NCI-H69 (cell line): ENCODE measurements at places on chromosomes 3 and 15.
A peak's percentile ranks its signal among the peaks of the same experiment; 100 is the strongest.

DNA sequence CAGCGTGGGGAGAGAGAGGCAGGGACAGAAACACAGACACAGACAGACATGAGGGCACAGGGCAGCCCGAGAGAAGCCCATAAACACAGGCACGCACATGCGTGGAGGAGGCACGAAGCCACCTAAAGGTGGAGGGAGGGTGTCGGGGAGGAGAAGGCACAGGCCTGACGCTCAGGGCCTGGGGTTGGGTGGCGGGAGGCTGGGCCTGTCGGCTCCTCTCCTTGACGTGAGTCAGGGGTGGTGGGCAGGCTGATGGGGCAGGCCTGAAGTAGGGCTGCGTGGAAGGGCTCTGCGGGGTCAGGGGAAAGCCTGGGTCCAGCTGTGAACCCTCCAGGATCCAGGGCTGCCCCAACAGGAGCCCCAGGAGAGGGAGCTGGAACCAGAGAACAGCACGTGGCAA lies 74.2 kb downstream of the EPHB3 start:
- DNase-seq: no peak

DNA sequence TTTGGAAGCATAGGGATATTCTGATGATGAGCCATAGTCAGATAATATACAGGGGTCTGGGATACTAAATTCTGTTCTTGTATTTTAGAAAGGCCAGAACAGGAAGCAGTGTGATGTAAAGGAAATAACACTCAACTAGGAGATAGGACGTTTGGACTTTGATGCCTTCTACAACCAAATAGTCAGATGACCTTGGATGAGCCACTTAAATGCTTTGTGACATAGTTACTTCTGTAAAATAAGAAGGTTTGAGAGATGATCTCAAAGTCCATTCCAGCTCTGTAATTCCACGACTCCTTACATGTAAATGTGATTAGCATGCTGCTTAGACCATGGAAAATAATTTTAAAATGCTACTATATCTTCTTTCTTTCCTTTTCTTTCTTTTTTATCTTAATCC lies 29.5 kb upstream of the CCDC54 start:
- DNase-seq: no peak

- DNase-seq: peak; percentile 85
Measured at GRCh38 chr15:63348392-63348791, 33.3 kb downstream of the CA12 start.

GRCh38 chr3:45145681-45146614 lies at the start of gene CDCP1:
TSS of gene CDCP1 (minus strand) at chr3:45146378. CDS start at chr3:45146287, 91 bp downstream.
- peak; percentile 83 for DNase-seq

DNA sequence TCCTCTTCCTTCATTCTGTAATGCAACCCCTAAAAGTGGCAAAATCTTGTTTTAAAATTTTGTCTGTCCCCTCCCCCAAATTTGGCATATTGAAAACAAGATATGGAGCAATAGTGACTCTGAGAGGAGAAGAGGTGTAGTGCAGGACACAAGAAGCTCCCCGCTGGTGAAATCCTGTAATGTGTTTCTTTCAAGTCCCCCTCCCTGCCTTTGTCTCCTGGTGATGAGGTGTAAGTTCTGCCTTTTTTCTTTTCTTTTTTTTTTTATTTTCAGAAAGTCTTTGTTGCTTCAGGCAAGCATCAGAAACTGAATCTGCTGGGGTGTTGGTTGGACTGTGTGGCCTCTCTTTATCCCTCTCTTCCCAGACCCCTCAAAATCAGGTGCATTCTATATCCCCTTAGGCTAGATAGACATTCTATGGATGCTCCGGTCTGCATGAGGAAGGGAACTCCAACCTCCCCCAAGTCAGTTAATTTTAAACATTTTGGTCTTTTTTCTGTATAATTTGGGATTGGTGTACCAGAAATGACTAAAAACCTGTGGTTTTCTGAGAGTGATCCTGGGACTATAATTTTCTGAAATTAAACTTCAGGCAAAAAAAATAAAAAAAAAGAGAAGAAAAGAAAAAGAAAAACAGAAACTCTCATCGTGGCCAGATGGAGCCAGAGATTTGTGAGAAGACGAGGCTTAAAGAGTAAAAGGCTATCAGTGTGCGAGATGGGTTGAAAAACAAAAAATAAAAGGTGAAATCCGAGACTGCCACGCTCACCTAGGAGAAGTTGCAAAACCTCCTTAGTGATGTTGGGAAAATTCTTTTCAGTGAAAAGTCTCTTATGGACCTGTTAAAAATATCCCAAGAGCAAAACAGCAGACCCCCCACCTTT lies 21.4 kb downstream of the ACKR2 start:
- peak; percentile 86 for DNase-seq

- peak; percentile 38 for DNase-seq
Measured at GRCh38 chr15:29678504-29679034, 143.7 kb downstream of the TJP1 start.

- no peak for DNase-seq
Measured at GRCh38 chr15:33964665-33965040, 3.6 kb upstream of the CHRM5 start.

GRCh38 chr15:73688455-73688854 lies 4.3 kb downstream of the CD276 start:
- no peak for DNase-seq

GRCh38 chr3:177147790-177148189 lies 49.5 kb downstream of the TBL1XR1 start:
- DNase-seq: no peak

DNA sequence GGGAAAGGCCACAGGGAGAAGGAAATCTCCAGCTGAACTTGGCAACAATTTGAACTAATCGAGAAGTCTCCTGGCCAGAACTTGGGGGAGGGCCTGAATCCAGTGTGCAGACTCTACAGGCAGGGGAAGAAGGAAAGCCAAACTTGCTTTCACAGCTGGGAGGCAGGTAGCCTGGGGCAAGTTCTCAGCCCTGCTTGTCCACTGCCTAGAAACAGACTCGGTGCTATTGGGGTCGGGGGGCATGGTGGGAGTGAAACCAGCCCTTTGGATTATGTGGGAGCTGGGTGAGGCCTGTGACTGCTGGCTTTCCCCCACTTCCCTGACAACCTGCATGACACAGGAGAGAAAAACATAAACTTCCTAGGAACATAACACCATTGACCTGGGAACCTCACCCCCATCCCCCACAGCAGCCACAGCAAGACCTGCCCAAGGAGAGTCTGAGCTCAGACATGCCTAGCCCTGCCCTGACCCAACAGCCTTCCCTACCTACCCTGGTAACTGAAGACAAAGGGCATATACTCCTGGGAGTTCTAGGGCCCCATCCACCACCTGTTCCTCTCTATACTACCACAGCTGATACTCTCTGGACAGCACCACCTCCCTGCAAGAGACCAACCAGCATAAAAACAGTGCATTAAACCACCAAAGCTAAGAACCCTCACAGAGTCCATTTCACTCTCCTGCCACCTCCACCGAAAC lies 103.7 kb upstream of the MNS1 start:
- DNase-seq: peak; percentile 70

- DNase-seq: no peak
Measured at GRCh38 chr3:75894234-75894633, 108.9 kb upstream of the ZNF717 start.

DNA sequence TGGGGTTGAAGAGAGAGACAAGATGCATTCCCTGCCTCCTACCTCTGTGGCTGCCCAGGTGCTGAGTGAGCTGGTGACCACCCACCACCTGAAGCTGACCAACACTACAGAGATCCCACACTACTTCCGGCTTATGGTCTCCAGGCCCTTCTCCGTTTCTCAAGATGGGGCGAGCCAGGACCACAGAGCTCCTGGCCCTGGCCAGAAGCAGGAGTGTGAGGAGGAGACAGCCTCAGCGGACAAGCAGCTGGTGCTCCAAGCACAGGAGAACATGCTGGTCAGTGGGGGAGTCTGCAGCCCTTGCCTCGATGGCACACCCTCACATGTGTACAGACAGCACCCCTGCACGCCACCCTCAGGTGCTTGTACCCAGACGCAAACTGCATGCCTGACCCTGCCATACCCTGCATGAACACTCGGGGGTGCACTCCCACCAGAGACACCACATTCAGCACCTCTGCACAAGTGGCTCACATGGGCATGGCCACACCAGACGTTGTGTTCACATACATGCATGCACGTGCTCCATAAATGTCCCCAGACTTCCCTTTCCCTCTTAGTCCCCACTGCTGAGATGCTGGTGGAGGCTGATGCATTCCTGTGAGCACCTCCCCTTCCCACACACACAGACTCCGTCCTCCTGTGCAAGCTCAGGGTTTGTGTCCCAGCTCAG lies 19.0 kb downstream of the ACAA1 start:
- peak; percentile 52 for DNase-seq

DNA sequence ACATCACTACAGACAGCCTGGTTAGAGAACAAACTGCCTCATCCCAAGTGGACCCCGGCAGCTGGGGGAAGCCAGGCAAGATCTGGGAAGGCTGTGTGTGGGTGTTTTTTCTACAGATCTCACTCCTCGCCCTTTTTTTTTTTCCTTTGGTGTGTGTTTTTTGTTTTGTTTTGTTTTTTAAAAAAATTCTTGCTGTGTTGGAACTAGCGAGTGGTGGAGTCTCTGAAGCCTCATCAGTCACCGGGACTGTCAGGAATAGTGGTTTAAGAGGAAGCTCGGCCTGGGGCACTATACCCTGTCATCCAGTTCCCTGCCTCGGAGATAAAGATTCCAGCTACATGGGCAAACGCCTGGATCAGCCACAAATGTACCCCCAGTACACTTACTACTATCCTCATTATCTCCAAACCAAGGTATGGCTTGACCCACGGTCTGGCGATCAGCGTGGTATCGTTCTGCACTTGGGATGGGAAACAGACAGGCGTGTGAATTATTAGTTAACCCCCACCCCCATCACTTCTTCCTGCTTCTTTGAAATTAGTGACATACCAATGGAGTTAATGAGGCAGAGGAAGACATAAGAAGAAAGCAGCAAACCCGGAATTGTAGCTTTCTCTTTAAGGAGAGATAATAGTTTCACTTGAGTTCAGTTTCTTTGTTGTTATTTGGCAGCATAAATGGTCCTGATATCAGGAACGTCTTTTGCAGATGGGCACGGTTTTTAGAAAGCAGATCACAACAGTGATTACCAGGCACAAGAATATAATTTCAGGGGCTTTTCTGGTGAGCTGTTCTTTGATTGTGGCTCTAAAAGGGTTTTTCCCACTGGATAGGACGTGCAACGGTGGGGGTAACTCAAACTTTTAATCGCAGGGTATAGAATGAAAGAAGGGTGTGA lies 722 bp downstream of the RBMS3 start:
- DNase-seq: peak; percentile 39

DNA sequence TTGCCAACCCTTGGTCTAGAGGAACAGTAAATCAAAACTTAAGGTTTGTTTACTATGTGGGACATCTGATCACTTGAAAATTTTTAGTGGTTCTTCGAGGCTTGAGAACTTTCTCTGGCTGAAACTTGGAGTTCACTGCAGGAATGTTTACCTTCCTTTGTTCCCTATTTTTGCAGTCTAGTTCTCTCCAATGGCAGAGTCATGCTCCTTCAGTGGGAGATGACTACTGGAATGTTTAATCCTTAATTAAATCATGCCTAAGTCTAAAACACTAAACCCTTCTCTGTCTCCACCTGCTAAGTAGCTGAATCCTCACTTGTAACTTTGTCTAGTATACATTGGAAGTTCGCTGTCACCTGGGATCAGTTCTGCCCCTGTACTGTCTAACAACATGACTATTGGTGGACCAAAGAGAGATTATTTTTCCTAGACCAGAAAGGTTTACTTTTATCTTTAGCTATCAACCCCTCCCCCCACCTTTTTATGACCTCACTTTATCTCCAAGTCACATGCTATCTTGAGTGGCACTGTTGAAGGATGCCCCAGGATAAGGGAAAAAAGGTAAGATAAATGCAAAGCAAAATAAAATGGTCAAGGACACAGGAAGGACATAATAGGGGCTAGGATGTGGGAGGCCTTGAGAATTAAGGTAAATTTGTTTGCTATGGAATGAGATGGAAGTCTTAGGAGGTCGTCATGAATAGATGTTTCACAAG lies 1.2 kb upstream of the ZNF609 start:
- no peak for DNase-seq

DNA sequence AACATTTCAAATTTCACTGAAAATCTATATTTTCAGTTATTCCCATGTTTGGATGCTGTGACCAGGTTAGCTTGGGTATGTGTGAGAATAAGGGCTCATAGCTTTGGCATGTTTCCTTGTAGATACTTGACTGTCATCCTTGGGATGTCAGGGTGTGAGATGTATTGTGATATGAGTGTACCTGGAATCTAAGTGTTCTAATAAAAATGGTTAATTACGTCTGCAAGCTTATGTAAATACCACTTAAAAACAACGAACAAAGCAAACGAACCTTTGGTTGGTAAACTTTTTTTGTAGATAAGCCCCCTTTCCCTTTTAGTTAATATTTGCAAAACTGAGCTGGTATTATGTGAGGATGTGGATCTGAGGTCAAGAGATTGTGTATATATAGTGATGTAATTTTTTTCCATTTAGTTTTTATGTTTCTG lies 63.5 kb downstream of the FNDC3B start:
- peak; percentile 53 for DNase-seq

- peak; percentile 63 for DNase-seq
Measured at GRCh38 chr3:168117853-168118313, 22.2 kb upstream of the GOLIM4 start.

DNA sequence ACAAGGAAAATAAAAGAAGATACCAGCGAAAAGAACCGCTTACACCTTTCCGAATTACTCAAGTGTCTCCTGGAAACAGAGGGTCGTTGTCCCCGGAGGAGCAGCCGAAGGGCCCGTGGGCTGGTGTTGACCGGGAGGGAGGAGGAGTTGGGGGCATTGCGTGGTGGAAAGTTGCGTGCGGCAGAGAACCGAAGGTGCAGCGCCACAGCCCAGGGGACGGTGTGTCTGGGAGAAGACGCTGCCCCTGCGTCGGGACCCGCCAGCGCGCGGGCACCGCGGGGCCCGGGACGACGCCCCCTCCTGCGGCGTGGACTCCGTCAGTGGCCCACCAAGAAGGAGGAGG lies 325 bp downstream of the ALCAM start:
- peak; percentile 67 for DNase-seq

DNA sequence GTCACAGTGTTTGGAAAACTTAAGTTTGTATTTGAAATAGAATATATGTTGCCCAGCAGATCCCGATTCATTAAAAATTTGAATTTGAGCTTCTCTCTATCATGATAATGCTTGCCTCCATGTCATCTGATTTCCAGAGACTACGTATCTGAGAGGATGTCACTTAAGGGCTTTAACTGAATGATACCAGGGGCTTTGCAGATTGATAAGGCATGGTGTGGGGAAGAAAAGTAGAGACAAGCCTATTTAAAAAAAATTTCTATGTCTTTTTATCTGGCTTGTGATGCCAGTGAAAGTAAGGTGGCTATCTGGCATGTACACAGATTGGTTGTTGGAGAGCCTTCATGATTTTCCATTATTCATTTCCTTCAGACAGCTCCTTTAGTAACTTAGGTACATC lies 72.7 kb downstream of the UBE2E2 start:
- DNase-seq: no peak

DNA sequence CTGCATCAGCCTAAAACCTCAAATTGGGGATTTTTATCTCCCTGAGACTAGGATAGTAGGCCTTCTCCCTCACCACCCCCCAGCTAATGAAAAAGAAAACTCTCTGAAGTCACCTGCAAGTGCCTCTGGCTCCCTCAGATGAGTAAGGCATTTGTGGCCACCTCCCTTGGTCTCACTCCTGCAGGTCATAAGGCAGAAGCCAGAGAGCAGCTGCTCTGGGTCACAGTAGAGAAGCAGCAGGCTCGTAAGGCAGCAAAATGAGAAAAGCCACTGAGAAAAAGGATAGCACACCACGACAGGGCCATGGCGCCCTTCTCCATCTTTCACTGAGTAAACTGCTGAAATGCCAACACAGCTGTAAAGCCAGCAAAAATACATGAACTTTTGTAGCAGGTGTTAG lies 296.7 kb upstream of the DPH6 start:
- DNase-seq: no peak
